ENCODE measurements at places on chromosomes 2 and 18.
A peak's percentile ranks its signal among the peaks of the same experiment; 100 is the strongest.

DNA sequence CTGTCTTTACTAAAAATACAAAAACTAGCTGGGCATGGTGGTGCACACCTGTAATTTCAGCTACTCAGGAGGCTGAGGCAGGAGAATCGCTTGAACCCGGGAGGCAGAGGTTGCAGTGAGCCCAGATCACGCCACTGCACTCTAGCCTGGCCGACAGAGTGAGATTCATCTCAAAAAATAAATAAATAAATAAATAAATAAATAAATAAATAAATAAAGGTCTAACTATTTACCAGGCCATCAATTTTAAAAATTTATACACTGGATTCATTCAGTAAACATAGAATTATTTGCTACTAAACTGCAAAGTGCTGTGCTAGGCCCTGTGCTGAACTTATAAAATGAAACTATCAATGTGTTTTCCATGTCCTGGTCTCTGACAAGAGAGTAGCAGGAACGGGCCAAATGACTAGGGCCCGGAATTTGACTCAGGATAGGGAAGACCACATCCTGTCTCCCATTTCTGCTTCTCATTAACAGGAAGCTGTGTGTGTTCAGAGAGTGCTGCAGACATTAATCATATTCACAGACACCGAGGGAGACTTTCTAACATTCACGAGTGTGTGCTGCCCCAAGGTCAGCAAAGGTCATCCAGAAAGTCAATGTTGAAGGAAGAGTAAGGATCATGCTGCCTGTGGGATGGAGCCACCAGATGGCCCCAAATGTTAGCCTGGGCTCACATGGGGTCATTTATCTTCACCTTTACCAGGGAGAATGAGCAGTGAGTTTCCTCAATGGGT lies 95.8 kb downstream of the SPP2 start:
- DNase-seq = no peak

- DNase-seq = peak; percentile 37
Observed at GRCh38 chr2:112482309-112483041, 519 bp downstream of the TTL start.

DNA sequence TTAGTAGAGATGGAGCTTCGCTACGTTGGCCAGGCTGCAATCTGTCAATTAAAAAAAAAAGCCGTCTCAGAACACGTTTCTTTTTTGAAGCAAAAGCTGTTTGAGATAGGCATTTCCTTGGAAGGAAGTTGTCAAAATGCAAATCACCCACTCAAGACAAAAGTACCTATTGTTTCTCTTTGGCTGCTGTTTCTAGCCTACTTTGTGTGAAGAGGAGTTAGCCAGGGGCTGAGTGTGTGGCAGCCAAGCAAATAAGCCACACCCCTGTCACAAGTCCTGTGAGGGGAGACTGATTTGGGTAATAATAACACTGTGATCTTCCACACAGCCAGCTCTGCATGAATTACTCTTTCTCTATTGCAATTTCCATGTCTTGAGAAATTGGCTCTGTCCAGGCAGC lies 47.4 kb upstream of the CDCA7 start:
- no peak for DNase-seq

DNA sequence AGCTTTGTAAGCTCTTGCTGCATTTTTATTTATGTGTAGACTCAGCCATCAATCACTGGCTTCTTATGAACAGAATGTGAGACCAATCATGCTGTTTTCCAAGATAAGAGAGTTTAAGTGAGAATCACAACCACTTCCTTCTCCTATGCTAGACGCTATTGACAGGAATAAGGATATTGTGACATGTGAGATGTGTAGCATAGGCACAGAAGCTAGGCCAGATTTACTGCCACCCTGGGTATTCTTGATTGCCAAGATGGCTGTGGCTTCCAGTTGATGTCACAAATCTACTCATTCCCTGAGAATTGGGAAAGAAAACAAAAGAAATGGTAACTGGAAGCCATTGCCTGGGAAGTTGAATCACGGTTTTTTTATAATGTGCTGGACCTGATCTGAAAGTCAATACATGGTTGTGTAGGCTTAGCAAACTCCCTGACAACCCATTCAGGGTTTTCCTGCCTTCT lies 49.9 kb downstream of the RAB27B start:
- no peak for DNase-seq

- DNase-seq = no peak
Observed at GRCh38 chr2:96795076-96795475, 21.0 kb upstream of the CNNM3 start.

DNA sequence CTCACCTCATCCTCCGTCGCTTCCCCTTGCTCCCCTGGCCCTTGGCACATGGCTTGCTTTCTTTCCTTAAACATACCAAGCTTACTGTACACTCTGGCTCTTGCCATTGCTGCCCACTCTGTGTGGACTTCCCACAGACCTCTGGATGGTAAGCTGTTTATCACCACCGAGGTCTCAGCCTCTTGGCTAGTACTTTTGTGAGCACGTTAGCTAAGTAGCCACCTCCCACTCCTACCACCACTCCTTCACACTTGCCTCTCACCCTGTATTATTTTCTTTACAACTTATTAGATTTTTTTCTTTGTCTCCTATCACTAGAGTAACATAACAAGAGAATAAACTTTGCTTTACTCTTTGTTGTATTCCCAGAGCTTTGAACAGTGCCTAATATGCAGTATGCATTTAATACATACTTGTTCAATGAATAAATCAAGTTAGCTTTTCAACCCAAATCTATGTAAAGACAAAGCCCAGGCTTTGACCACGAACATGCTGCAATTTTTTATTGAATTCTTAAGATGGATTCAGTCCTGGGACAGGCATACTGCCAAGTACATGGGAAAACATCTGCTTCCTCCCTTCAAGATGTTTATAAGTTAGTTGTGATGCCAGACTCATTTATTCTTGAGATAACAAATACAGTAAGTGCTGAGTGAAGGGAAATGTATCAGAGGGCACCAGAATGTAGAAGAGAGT lies 25.0 kb upstream of the MSGN1 start:
- no peak for DNase-seq

- DNase-seq = no peak
Observed at GRCh38 chr2:111049792-111050640, 70.7 kb upstream of the BCL2L11 start.

- no peak for DNase-seq
Observed at GRCh38 chr2:178380763-178381162, 70.2 kb downstream of the PRKRA start.

GRCh38 chr2:234863043-234863934 lies 88.5 kb upstream of the SH3BP4 start:
- no peak for DNase-seq

DNA sequence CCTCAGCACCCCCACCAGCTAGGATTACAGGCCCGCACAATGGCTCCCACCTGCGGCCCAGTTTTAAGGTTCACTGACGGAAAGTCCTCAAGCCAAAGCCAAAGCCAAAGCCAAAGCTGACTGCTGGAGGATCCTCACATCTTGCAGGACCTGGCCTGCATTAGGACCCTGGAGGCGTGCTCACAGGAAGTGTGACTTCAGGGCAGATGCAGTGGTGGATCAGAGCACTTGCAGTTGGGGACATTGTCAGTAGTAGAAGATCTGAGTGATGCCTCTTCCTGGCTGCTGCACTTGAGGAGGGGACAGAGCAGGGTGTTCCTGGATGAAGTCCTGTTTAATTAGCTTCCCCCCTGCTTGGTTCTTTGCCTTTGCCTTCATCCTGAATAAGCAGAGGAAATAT lies 69.0 kb upstream of the ALPP start:
- no peak for DNase-seq
